PC-3 (cell line): ENCODE measurements at places on chromosomes 16 and 17. TPM values are rescaled to one million over a fixed set of nuclear protein-coding genes. Genes with fewer than 3 reads are reported as not detected.

STAT5B gene
- total RNA-seq: not detected in 2 replicates

KRT31 gene
- total RNA-seq: not detected in 2 replicates

CCL7 gene
- not detected in 2 replicates for total RNA-seq

RGS9 gene
- 2.7 and 3.4 TPM in 2 replicates for total RNA-seq

HSD17B1 gene
- 0.86 and 1.5 TPM in 2 replicates for total RNA-seq

CCL13 gene
- not detected in 2 replicates for total RNA-seq

CLEC19A gene
- not detected in 2 replicates for total RNA-seq

KRTAP1-5 gene
- total RNA-seq: 0.51 TPM in 1 of 2 replicates, not detected in the other

TEPSIN gene
- total RNA-seq: 28.8 and 44.1 TPM in 2 replicates

NPIPA5 gene
- total RNA-seq: 0.35 and 4.7 TPM in 2 replicates
